Sciatic nerve (tissue), 2 donors: ENCODE measurements at places on chromosomes 2 and 18. TPM values are rescaled to one million over a fixed set of nuclear protein-coding genes. Genes with fewer than 3 reads are reported as not detected.

DNA sequence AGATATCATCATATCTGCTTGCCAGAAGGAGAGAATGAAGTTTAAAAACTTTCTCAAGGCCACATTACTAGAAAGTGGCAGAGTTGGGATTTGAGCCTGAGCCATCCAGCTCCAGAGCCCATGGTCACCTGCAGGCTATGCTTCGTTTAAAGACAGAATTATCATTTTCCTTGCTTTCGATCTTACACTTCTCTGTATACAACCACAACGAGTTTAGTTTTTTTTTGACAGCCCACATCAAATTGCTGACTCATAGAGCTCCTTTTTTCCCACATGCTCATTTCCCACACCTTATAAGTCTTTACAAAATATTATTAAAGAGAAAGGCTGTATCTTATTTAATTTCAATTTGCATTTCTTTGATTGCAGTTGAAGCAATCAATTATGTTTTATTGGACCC lies 6.5 kb downstream of the PLEK start:
- no peak for DNase-seq

DNA sequence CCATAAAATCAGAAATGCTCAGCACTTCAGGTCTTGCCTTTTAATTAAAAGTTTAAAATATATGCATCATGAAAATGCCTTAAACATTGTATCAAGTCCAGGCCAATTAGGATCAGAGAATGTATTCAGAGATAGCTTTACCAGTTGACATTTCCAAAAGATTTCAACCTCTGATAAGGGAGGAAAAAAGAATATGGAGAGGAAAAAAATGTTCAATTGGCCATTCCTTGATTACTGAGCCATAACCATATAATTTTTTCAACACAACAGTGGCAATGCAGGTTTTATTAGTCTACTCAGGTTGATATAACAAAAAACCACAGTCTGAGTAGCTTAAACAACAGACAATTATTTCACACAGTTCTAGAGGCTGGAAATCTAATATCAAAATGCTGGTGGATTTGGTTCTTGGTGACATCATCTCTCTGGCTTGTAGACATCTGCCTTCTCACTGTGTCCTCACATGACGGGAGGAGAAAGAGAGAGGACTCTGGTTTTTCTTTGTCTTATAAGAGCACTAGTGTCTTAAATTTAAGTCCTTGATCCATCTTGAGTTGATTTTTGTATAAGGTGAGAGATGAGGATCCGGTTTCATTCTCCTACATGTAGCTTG lies 111.9 kb downstream of the IRS1 start:
- no peak for DNase-seq

GRCh38 chr2:201118961-201119854 lies 3.2 kb downstream of the CFLAR start:
- no peak for DNase-seq

DNA sequence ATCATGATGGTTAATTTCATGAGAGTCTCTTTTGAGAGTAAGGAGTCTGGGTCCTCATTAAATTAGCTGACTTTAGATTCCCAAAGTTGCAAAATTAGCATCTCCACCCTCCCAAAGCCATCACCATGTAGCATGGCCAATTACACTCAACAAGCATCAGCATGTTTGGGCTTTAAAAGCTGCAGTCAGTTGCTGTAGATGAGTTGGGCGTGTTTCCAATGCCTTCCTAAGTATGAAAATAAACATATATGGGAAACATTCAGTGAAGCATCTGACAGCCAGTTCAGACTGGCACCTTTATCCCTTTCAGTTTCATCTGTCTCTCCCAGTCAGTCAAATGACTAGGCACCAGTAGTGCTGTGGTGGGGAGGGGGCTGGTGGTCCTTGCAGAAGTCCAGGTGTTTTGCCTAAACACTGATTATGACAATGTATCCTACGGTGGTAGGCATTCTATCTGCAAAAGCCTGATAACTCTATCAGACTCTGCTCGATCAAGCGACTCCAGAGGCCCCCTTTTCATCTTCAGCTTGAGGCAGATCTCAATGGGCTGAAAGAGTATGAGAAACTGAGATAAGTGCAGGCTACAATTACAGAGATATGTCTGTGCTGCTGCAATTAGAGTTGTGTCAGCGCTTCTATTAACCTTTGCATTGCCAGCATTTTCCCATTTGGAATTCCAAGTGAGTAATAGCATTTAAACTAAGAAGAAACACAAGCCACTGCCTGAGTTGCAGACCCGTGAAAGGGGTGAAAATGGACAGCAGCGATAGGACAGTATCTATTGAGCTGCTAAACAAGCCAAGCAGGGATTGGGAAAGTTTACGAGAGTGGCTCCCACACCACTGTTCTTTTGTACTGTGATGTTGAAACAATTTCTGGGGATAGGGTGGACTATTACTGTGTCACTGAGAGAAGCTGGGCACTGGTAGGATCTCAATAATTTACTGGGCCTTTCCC lies 67.3 kb upstream of the SPOPL start:
- DNase-seq, result no peak

The CCDC195 gene
- total RNA-seq, result not detected

DNA sequence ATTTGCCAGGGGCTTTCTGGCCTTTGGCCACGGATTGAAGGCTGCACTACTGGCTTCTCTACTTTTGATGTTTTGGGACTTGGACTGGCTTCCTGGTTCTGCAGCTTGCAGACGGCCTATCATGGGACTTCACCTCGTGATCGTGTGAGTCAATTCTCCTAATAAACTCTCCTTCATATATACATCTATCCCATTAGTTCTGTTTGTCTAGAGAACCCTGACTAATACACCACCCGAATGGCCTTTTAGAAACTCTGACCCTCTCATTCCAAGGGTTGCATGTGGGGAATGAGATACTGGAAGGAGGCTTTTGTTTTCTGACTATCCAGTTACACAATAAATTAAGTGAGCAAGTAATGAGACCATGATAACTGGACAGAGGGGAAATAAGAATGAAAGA lies 430.7 kb downstream of the CDH2 start:
- no peak for DNase-seq

DNA sequence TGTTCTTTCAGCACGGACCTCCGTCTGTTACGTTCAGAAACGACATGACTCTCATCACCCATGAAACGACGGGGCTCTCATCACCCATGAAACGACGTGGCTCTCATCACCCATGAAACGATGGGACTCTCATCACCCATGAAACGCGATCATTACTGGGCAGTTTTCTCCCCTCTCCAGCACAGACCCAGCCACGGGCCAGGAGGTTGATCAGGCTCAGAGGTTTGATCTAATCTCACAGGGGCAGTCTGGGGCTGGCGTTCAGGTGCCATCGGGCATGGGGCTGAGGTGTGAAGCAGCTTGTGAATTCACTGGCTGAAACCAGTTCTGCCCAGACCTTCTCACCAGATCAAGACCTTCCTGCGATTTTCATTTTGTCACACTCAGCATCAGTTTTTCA lies 296.4 kb downstream of the NDUFA10 start:
- DNase-seq, result peak; percentile 54

GRCh38 chr2:98914713-98915580 lies 21.1 kb downstream of the CRACDL start:
- peak; percentile 45 for DNase-seq

- DNase-seq, result no peak
Observed at GRCh38 chr18:10515456-10515855, 10.4 kb upstream of the NAPG start.

DNA sequence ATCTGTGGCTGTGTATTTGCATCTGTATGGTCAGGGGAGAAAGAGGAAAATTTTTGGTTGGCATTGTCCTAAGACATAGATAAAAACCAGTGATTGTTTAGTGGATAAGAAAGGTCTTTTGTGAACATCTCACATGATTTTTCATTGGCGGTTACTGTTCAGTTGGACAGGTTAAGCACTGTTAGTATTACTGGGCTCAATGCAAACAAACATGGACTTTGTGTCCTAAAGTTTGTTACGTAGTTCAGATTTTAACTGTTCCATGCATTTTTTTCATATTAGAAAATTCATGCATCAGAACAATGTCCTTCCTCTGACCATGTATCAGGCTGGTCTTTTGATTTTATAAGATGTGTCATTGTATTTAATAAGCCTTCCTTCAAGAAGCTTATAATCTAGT lies 368.0 kb downstream of the MEIS1 start:
- DNase-seq, result no peak

- DNase-seq, result no peak
Observed at GRCh38 chr18:27699137-27699536, 477.8 kb downstream of the CDH2 start.

- DNase-seq, result no peak
Observed at GRCh38 chr2:69559442-69560146, 83.9 kb downstream of the AAK1 start.

- DNase-seq, result peak; percentile 13
Observed at GRCh38 chr2:120262150-120262549, 9.5 kb downstream of the RALB start.

- DNase-seq, result no peak
Observed at GRCh38 chr2:151119374-151119773, 142.3 kb downstream of the RBM43 start.

DNA sequence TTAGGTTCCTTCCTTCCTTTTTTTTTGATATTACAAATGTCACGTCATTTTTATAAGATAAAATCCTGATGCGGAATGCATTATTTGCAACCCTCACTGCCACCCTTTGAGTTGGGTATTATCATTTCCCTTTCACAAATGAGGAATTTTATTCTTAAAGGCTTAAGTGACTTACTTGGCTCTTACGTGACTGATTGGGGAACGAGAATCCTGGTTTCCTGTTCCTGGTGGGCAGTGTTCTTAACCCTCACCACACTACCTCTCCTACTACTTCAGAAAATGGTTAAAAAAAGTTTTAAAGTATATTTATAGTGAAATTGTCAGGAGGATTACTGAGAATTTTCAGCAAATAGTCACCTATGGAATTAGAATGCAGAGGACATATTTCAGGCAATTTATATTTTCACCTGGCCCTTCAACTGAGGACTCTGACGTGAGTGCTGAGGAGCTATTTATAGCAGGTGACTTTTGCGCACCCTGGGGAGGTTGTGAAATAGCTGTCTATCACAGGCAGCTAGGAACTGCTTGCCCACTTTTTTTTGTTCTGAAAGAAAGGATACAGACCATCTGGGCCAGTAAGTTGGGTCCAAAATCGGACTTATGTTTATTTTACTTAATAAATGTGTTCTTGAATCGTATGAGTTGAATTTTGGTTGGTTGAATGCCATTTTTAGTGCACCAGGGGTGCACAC lies 18.7 kb upstream of the RASGRP3 start:
- no peak for DNase-seq

DNA sequence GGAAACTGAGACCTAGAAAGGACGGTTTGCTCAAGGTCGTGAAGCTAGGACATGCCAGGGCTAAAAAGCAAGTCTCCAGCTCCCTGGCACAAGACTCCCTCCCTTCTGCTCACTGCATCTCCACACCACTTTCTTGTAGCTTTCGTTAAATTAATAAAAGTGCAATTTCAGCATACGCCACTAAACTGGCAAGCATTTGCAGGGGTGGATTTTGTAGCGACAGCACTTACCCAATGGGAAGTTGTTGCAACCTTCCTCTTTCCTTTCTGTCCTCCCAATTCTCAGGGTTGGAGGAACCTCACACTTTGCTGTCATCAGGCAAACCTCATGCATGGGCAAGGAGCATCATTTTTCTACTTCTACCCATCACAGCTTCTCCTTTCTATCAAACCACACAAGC lies 7.4 kb upstream of the RHOB start:
- no peak for DNase-seq

DNA sequence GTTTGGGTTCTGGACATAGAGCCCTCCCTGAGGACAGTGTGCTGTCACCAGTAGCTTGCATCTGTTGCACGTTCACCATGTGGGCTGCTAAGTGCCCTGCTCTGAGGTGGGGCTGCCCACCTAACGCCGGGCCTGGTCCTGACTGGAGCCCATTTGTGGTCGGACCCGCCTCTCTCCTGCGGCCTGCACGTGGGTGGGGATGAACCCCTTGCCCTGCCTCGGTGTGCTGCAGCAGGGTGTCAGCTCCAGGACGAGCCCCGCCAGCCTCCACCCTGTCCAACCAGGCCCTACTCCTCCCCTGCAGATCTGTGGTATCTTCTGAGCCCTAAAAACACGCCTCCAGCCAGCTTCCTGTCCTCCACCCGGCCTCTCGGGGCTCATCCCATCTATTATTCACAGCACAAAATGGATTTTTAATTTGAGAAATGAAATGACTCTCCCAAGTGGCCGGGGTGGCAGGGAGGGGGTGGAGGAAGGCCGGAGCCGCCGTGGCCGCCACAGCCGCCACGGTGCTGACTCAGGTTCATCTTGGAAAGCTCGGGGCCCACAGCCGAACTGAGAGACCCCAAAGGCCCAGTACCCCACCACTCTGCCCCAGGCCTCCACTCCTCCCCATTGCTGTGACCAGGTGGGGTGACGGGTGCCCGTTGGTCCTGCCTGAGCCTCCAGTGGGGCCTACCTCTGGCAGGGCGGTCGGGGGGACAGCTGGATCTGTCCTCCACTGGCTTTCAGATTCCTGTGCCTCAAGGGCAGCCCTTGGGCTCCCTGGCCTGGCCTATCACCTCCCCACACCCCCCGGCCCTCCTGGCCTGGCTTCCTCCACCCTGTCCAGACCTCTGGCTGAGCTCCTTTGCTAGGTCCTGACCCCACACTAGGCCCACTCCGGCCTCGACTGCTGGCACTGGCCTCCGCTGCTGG lies 2.8 kb upstream of the ECEL1 start:
- DNase-seq, result no peak

The EVX2 gene
- total RNA-seq, result not detected

DNA sequence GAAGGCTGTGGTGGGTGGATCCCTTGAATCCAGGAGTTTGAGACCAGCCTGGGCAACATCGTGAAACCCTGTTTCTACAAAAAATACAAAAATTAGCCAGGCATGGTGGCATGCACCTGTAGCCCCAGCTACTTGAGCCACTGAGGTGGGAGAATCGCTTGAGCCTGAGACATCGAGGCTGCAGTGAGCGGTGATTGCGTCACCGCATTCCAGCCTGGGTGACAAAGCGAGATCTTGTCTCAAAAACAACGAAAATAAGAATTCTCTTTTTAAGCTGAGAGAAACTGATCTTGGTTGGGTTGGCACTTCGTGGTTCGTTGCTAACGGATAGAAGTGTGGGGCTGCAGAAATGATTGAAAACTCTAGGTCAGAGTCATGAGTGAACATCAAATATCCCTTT lies 109.3 kb upstream of the CNGA3 start:
- no peak for DNase-seq

The PPIG gene
- total RNA-seq, result 76.5 TPM

The CCDC150 gene
- total RNA-seq, result 5.8 TPM

The ACOXL gene
- total RNA-seq, result not detected

The MMADHC gene
- total RNA-seq, result 53.5 TPM

The CBLN2 gene
- total RNA-seq, result not detected

The PRKAG3 gene
- 0.49 TPM for total RNA-seq

DNA sequence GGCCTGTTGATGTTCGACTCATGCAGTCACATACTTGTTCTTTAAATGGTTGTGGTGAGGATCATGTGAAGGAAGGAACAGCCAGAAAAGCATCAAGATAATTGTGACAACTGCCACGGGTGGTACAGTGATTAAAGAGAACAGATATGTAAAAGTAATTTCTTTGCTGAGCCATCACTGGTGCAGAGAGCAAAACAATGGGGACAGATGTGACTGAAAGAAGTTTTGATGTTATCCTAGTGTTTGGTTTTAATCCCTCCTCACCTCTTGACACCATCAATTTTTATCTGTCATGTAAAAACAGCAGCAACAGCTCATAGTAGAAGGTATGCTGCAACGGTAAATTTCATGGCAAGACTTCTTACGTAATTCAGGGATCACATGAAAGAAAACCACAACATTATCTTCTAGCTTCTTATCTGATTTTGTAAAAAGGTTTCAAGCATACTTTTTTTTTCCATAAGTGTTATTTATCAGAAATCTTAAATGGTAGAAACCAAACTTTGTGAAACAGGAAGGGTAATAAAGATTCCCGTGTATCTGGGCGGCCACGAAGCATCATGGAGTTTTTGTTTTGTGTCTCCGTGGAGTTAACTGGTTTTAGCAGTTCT lies 65.2 kb downstream of the PLCL1 start:
- no peak for DNase-seq

The RNF149 gene
- 80.7 TPM for total RNA-seq
